Immature natural killer cell (primary cell): ENCODE measurements at places on chromosomes 11 and 22. TPM values are rescaled to one million over a fixed set of nuclear protein-coding genes. Genes with fewer than 3 reads are reported as not detected.

GRCh38 chr22:27835446-27835845 lies 33.9 kb upstream of the MN1 start:
- no peak for DNase-seq

Gene APOL6
- polyA plus RNA-seq, result 11.9 TPM

Gene OR52I2
- polyA plus RNA-seq, result not detected

Gene CYP2R1
- 16.2 TPM for polyA plus RNA-seq

Gene NRGN
- 0.82 TPM for polyA plus RNA-seq

Gene UBQLNL
- polyA plus RNA-seq, result not detected
